DND-41 (cell line): ENCODE measurements at places on chromosomes 11 and 22.
A peak's percentile ranks its signal among the peaks of the same experiment; 100 is the strongest.

- H3K4me3 ChIP-seq = no peak overlapping the region
- H3K4me1 ChIP-seq = peaks cover 13% of the 10 kb centered on the region
- H3K27me3 ChIP-seq = no peaks in the 10 kb centered on the region
- DNase-seq = no peak
- peaks cover 4% of the 10 kb centered on the region for H3K36me3 ChIP-seq
These were observed 14.9 kb downstream of the ARAP1 start for GRCh38 chr11:72737336-72737735.

GRCh38 chr11:123483058-123483457 is 53.0 kb downstream of the GRAMD1B start:
- H3K4me3 ChIP-seq = no peak overlapping the region
- H3K36me3 ChIP-seq = 0 out of 2 replicates have a peak, but pooled peaks cover 6% of the 10 kb centered on the region
- H3K27me3 ChIP-seq = no peaks in the 10 kb centered on the region
- no peaks in the 10 kb centered on the region for H3K4me1 ChIP-seq
- H3K27ac ChIP-seq = no peak overlapping the region
- no peak for DNase-seq

- H3K27ac ChIP-seq = peak overlapping the region; percentile 2; the same call in 1 of the 2 replicates
- no peaks in the 10 kb centered on the region for H3K27me3 ChIP-seq
- H3K4me1 ChIP-seq = peaks cover 49% of the 10 kb centered on the region
- peak overlapping the region; percentile 88 for H3K4me3 ChIP-seq
- H3K36me3 ChIP-seq = peaks cover 81% of the 10 kb centered on the region
These were observed 4.1 kb downstream of the WEE1 start for GRCh38 chr11:9577556-9577955.

DNA sequence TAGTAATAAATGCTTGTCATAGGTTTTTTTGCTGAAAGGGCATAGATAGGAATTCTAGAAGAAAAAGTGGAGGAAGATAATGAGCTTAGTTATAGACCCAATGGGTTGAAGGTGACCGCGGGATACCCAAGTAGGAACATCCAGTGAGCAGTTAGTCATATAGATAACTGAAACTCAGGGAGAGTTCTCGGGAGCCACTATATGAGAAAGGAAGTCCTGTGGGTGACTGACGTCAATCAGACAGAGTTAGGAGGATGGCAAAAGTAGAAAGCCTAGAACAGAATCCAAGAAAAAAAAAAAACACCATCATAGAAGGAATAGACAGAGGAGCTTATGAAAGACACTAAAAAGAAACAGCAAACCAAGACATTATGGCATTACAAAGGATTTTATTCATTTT is 1.6 kb upstream of the CNGA4 start:
- H3K27ac ChIP-seq = no peak overlapping the region
- DNase-seq = no peak
- H3K4me1 ChIP-seq = peaks cover 20% of the 10 kb centered on the region
- H3K36me3 ChIP-seq = no peaks in the 10 kb centered on the region; the same call in 1 of the 2 replicates
- H3K4me3 ChIP-seq = no peak overlapping the region
- H3K27me3 ChIP-seq = peaks cover 4% of the 10 kb centered on the region
